ENCODE measurements at places on chromosomes 6 and 20.

- DNase-seq = no peak
Measured at GRCh38 chr20:46361381-46361780, 45.0 kb downstream of the ELMO2 start.

- DNase-seq = no peak
Measured at GRCh38 chr6:15439410-15440025, 193.6 kb downstream of the JARID2 start.

DNA sequence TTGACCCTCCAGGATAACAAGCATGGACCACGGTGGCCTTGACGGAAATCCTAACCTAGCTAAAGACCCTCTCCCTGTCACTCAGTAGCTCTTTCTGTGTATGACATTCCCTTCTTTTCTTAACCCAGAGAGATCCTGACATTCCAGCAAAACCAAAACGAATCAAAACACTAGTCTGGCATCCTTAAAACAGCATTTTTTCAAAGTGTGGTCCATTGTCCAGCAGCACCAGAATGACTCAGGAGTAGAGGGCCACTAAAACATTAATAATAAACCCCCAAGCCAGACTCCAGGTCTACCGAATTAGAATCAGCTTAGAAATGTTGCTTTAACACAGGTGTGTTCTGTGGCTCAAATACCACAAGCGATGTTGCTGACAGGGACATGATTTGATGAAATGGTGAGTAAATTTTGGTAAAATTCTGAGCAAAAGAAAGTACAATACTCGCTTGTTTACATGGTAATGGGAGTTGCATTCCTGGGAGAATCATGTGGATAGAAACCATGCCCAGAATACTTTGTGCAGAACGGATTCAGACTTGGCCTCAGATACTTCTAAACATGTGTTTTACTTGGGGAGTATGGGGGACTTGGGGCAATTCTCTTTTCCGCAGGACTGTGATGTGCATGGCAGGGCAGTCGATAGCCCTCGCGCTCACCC is 174.2 kb upstream of the KCNG1 start:
- DNase-seq = no peak

DNA sequence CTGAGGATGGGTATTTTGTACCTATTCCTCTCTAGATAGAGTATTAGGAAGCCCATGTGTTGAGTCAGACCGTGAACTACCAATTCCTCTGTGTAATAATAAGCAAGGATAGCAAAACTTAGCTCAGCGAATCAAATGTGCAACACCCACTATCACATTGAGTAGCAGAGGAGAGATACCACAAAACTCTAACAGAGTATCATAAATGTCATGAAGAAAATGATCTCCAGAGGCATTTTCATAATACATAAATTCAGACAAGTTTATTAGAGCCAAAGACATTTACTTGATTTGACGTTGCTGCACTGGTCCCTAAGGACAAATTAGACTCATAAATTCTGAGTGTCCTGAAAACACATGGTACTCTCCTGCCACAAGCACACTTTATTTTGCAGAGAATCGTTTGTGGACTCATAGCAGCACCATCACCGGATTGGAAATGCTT is 245.2 kb downstream of the HAO1 start:
- no peak for DNase-seq

- DNase-seq = no peak
Measured at GRCh38 chr6:76351275-76351674, 278.8 kb upstream of the IMPG1 start.

DNA sequence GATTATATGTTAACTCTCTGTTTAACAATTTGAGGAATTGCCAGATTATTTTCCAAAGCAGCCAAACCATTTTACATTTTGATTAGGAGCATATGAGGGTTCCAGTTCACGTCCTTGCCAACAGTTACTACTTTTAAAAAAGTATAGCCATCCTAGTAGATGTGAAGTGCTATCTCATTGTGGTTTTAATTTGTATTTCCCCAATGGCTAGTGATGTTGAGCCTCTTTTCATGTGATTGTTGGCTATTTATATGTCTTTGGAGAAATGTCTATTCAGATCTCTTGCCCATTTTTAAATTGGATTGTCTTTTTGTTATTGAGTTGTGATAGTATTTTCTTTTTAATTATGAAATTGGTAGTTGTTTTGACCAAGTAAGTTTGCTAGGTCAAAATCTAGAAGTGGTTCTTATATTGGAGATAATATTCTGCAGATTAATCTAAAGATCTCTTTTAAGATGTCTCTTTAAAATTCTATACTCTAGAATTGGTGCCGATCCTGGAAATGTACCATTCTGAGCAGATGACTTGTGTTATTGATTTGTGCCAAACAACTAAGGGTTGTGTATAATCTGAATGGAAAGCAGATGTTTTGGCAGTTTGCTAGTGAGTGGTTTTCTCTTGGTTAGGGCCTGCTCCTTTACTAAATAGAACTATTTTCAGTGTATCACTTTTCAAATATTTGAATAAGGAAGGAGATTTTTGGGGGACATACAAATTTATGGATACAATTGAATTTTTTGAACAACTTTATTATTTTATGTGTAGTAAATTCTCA is 99.5 kb downstream of the CDKAL1 start:
- no peak for DNase-seq

DNA sequence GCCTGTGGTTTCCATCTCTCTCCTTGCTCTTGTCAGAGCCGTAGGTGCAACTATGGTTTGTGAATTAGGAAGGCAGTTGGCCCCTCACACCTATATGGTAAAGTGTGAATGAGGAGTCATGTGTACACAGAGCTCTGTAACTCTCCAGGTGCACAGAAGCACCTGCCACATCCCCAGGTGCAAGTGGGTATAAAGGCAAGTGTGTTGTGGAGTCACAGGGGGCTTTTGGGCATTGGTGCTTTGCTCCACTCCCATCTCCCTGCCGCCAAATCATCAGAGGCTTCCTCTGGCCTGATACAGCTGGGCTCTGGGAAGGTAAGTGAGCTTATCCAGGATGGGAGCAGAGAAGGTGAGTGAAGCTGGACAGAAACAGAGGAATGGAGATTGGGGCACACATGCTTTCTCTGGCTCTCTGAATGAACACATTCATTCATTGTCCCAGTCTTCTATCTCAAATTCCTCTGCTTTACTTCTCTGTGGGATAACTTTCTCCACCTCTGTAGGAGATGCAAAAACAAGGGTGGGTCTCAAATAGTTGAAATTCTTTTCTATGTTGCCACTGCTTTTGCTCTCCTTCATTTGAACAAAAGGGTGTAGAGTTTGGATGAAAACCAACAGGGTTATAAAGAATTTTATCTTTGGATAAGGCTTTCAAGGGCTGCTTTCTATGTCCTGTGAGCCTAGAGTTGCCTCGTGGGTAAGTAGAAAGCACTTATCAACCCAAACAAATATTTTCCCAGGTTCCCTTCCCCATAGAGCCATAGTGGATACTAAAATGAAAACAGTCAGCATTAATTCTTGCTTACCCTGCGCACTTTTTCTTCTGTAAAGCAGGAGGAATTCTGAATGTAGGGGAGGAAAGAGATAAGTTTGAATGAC is 45.0 kb upstream of the RIPOR2 start:
- no peak for DNase-seq

DNA sequence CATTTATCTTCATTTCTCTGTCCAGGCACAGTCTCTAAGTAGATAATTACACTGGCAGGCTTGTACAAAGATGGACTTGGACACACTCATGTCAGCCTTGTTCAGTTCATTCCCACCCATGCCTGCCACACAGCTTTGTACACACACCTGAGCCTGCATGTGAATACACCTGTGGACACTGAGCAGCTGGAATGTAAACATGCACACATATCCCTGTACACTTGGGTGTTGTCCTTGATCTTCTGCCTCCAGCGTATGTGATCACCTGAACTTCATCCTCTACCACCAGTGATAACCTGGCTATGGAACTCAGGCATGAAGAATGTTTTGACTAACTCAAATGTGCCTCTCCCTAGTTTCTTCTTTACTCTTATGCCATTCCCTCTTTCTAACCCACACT is 190.6 kb downstream of the DHX35 start:
- DNase-seq = no peak

GRCh38 chr6:4103929-4104328 is 25.0 kb upstream of the FAM217A start:
- DNase-seq = no peak

DNA sequence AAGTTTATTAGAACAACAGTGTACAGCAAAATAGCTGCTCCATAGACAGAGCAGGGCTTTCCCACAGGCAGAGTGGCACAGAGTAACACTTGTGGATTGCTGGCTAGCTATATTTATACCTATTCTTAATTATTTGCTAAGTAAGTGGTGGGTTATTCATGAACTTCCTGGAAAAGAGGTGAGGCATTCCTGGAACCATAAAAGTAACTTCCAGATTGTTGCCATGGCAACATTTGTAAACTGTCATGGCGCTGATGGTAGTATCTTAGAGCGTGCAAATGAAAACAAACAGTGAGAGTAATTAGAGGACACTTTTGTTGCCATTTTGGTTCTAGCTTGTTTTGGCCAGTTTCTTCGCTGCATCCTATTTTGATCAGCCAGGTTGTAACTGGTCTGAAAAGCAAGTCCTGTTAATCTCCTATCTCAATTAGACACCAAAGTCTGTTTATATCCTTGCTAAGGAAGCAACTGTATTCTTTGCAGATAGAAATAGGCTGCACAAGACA is 23.9 kb downstream of the DEFB114 start:
- no peak for DNase-seq

DNA sequence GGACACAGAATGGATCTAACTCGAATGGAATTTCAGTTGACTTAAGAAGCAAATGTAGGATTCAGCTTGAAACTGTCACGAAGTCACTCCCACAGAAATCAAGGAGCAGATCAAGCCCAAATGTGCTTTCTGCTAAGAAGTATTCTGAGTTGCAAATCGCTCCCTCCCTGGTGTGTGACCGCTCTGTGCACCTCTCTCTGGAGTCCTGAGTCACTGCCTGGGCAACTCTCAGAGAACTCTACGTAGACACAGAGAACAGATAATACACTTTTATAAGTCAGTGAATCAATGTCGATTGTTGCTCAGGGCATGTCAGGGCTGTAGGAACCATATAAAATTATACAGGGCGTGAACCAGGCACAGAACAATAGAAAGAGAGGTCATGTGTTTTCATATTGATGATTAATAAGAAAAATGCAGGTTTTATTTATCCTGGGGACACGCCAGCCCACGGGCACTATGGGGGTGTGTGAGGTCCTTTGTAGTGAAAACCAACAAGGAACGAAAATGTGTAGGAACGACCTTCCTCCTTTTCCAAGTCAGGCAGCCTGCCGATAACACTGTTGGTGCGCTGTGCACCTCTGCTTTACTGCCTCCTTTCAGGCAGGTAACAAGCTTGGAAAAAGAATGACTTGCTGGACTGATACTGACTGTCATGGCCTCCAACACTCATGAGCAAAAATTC is 248.1 kb upstream of the FOXQ1 start:
- no peak for DNase-seq
